ENCODE measurements at places on chromosomes 12 and 14. TPM values are rescaled to one million over a fixed set of nuclear protein-coding genes. Genes with fewer than 3 reads are reported as not detected.

GRCh38 chr12:68612202-68612601, 1.5 kb downstream of the RAP1B start:
- no peak for DNase-seq
- H3K4me1 ChIP-seq: peaks cover 52% of the 10 kb centered on the region
- H3K4me3 ChIP-seq: peak overlapping the region; percentile 98
- no peaks in the 10 kb centered on the region for H3K36me3 ChIP-seq

Gene TDRD9
- total RNA-seq: 12.0 TPM

DNA sequence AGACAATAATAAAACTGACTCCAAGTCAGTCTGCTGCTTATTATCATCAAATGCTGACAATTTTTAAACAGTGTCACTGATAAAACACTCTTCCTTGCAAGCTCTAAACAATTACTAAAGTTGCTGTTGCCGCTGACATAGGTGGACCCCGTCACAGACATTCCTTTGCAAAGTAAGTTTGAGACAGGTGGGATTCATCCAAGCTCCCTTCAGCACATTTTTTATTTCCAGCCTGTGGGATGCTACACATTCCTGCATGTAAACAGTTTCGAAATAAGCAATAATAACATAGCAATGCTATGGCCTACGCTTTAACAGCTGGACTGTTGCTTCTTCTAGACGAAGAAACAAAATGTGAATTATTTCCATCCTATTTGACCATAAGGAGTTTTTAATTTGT, 85.4 kb upstream of the HIF1A start:
- no peak overlapping the region for H3K4me3 ChIP-seq
- no peaks in the 10 kb centered on the region for H3K36me3 ChIP-seq
- no peak for DNase-seq
- no peaks in the 10 kb centered on the region for H3K4me1 ChIP-seq

Gene GNB3
- total RNA-seq: 16.6 TPM

Gene KERA
- not detected for total RNA-seq

Gene MEG3
- total RNA-seq: 153 TPM
